ENCODE measurements at places on chromosomes 12 and 14.

DNA sequence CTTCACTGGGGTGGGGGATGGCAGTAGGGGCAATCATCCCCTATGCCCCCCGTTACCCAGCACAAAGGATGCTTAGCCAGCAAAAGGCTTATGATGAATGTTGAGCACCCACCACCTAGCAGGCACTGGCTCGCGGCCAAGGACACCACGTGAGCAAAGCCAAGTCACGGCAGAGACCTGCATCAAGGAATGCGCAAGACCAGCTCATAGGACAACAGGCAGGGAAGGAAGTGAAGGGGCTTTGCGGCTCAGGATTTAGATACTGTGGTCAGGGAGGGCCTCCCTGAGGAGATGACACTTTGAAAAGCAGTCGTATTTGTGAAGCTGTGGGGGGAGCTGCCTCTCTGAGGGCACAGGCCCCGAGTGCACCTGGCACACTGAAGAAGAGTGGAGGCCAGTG is 32.8 kb downstream of the SH2B3 start:
- peak; percentile 58 for DNase-seq

- no peak for DNase-seq
Measured at GRCh38 chr12:16076557-16076956, 165.4 kb downstream of the DERA start.

GRCh38 chr14:81144824-81145603 is 75.7 kb downstream of the GTF2A1 start:
- DNase-seq: no peak

- DNase-seq: no peak
Measured at GRCh38 chr12:56253091-56253490, 5.1 kb downstream of the ANKRD52 start.

DNA sequence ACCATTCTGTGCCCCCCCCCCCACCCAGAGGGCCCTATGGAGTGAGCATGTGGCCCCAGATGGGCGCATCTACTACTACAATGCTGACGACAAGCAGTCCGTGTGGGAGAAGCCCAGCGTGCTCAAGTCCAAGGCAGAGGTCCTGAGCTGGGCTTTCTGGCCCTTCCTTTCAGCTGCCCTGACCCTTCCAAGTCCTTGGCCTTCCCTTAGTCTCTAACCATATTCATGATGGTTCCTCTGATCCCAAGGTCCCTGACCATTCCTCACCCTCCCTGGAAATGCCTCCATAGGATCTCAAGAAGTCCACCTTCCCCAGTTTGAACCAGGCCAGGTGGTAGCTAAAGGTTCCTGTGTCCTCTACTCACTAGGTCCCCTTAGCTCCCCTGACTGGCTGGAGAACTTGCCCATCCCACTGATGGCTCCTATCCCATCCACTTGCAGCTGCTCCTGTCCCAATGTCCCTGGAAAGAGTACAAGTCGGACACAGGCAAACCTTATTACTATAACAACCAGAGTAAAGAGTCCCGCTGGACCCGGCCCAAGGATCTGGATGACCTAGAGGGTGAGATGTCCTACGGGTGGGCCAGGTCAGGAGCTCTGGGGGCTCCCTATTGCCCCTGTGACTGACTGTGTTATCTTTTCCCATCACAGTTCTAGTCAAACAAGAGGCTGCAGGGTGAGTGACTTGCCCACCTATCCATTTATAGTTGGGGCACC is 9.8 kb downstream of the PRPF40B start:
- no peak for DNase-seq

DNA sequence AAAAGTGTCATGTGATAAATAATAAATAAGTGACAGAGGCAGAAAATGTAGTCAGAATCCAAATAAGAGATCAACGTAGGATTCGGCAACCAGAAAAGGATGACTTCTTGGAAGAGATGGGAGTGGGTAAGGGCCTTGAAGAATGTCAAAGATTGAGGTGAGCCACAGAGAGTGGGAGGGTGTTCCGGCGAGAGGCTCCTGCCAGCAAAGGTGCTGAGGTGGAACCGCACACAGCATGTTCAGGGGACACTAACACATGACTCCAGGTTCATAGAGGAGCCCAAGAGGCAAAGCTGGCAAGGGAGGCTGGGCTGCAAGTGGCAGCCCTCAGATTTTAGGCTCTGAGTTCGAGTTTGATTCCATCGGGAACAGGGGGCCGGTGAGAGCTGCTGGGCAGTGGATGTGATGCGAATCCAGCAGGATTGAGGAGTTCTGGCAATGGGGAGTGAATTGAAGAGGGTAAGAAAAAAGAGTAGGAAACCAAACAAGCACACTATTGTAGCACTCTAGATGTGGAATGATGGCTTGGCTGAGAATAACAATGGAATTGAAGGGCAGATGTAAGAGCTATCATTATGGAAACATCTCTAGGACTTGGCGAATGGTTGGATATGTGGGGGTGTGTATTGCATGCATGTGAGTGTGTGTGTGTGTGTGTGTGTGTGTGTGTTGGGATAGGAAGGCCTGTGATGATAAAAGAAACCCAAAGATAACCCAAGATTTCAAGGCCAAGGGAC is 36.5 kb downstream of the LRRC74A start:
- no peak for DNase-seq

- no peak for DNase-seq
Measured at GRCh38 chr12:105292705-105293104, 37.8 kb upstream of the C12orf75 start.

GRCh38 chr12:99766408-99766807 is 118.9 kb downstream of the GARIN6 start:
- no peak for DNase-seq

GRCh38 chr12:93877446-93877845 is 200.3 kb downstream of the CRADD start:
- DNase-seq: no peak

- DNase-seq: peak; percentile 34
Measured at GRCh38 chr14:67569011-67569650, 30.9 kb downstream of the PIGH start.

GRCh38 chr14:81767266-81767995 is 233.8 kb upstream of the SEL1L start:
- DNase-seq: no peak

- no peak for DNase-seq
Measured at GRCh38 chr12:7869137-7869536, 3.6 kb downstream of the SLC2A14 start.

DNA sequence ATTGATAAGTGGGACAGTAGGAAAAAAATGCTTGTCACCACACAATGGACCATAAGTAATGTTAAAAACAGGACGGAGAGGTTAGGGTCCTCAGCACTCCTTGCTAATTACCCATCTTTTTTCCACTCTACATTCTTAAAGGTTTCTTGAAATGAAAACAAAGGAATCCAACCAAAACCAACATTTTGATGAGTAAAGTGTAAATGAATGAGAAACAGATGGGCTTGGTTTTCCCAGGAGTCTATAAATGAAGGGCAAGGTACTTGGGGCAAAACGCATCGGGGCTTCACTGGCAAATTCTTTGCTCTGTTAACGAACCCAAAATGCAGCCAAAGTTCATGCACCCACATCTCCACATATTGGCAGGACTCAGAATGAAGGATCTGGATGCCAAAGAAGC is 129.2 kb upstream of the BMP4 start:
- DNase-seq: no peak

DNA sequence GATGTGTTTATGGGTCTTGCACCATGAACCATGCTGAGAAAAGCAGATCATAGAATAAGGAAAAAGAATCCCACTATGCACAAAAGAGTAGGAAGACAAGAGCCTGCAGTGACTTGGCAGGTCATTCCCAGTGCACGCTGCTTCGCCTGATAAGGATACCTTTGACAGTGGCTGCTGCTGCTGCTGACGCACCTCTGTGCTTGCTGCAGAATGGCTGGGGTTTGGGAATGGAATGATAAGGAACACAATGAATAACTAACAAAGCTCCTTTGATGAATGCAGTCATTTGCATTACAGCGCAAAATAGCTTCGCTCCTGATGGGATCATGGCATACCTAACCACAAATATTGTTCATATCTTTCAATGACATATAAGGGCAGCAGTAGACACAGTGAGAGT is 278.7 kb downstream of the PDZRN4 start:
- DNase-seq: no peak

- peak; percentile 30 for DNase-seq
Measured at GRCh38 chr14:105858676-105859025, 332.3 kb downstream of the TMEM121 start.

DNA sequence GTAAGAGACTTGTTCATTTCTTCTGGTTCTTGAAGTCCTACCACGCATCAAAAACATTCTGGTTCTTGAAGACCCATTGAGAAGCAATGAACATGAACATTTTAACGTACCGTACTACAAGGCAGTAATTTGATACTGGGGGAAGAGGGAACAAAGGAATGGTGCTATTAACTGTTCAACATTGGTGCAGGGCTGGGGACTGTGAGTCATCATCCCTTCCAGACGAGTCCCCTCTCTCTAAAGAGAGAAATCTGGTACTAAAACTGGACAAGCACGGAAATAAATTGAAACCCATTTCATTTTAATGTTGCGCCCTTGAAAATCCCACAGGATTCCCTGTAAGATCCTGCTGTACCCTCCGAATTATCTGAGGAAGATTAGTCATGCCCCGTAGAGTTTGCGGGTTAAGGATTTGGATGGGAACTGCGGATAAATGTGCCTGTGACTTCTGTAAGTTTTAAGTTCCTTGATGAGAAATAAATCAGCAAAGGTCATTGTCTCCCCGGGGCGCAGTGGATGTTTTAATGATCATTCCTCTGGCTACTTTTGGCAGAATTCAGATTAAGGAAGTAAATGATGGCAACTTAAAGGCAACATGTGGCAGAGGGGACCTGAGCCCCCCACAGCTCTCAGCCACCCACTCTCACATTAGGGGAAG is 78.6 kb downstream of the KCNK13 start:
- DNase-seq: no peak

- DNase-seq: peak; percentile 80
Measured at GRCh38 chr14:95290871-95291431, 28.8 kb downstream of the CLMN start.

- peak; percentile 61 for DNase-seq
Measured at GRCh38 chr12:78470354-78471195, 394.0 kb upstream of the SYT1 start.

GRCh38 chr12:84767079-84767478 is 145.5 kb downstream of the SLC6A15 start:
- no peak for DNase-seq

DNA sequence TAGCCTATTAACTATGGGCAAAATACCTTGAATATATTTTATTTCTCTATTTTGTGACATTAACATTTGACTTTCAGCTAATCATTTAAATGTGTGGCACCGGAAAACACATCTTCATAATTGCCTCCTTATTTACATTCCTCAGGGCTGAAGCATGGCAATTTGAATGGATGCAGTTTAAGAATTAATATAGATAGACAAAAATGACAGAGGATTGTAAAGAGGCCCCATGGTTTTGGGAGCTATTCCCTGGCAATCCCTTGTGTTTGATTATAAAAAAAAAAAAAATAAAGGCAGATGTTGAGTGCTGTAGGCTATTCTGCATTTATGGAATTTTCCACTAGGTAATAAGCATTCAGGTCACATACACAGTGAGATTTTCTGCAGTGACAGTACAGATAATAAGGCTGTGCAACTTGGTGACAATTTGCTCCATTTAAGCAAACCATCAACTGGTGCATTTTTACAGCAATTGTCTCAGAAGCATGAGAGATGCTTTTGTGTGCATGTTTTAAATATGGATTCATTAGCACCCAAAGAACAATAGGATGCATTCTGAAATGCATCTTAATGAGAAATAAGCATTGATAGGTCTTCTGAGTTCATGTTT is 123.2 kb upstream of the SLC38A4 start:
- no peak for DNase-seq

- DNase-seq: peak; percentile 66
Measured at GRCh38 chr12:116964054-116965050, 53.6 kb downstream of the FBXW8 start.

- DNase-seq: no peak
Measured at GRCh38 chr12:9687228-9687627, 17.7 kb downstream of the CLEC2D start.
